ENCODE measurements at places on chromosomes 1 and 21.

DNA sequence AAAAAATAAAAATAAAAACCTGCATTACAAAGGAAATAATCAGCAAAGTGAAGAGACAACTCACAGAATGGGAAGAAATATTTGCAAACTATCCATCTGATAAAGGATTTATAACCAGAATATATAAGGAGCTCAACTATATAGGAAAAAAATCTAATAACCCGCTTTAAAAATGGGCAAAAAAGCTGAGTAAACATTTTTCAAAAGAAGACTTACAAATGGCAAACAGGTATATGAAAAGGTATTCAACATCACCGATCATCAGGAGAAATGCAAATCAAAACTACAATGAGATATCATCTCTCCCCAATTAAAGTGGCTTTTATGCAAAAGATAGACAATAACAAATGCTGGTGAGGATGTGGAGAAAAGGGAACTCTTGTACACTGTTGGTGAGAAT, 3.8 kb upstream of the GNG5 start:
- DNase-seq = no peak

DNA sequence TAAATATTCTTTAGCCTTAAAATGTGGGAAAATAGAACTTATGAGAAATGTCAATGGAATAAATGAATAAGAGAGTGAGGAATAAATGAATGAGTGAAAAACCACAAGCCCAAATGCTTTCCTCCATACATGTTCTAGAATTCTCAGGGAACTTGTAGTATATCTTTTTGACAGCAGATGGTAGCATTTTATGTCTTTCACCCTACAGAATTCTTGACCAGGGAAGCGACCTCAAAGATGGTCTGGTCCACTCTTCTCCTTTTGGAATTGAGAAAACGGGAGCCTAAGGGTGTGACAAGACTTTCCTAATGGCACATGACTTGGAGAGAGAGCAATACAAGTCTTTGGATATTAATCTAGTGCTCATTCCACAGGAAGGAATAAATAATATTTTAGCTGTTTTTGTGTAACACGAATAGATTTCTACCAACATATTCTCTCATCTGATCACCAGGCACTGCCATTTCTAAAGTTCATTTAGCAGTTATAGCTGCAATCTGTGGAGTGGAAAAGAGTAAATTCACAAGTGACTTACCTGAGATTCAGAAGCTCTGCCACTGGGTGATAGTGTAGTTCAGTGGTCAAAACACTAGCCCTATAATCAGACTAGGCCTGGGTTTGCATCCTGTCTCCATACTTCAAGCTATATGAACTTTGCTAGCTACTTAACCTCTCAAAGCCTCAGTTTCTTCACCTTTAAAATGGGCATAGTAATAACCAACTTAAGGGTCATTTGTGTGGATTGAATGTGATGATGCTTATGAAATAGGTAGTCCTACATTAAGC, 15.0 kb upstream of the F5 start:
- peak; percentile 22 for DNase-seq

DNA sequence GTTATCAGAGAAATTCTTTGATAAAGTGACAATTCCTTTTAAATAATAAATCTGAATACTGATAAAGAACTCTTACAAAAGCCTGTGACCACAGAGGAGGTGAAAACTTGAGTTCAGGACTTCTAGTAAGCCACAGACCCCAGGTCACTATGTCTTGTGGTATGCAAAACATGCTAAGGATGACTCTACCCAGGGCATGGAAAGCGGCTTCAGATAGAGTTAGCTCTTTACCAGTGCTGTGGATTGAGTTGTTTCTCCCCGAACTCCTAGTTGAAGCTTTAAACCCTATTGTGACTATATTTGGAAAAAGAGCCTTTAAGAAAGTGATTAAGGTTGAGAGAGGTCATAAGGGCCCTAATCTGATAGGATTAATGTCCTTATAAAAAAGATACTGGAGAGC, 42.3 kb downstream of the HLX start:
- DNase-seq = no peak

DNA sequence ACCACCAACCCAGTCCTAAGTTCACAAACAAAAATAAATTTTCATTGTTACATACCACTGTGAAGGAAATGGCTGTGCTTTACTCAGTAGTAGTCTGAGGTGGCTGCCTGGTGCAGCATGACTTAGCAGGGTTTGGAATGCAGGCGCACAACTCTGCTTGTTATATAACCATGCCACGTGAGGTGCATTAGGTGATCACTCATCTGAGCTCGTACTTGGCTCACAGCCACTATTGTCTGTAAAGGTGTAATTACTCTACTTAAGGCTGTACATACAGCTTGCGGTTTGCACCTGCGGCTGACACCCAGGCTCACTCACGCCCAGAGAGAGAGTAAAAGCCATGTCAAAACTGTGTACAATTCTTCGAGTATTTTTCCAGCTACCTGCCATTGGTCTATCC, 599.4 kb downstream of the LTN1 start:
- DNase-seq = peak; percentile 76

GRCh38 chr1:53769780-53770179, 30.8 kb upstream of the GLIS1 start:
- no peak for DNase-seq

DNA sequence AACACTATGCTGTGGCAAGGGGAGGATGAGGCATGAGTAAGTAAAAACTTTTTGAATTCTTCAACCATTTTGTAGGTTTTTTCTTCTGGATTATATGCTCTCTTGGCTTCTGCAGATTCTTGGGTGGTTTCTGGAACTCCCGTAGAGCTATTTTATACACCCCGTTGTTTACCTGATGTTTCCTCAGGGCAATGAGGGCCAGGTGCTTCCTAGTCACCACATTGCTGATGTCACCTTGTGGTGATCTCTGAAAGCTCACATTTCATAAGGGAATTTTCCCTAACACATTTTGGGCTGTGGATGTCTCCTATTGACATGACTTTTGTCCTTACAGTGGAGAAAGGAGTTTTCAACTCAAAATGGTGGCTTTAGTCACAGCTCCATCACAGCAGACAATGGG, 356.6 kb downstream of the PLA2G4A start:
- DNase-seq = peak; percentile 66

GRCh38 chr1:178086766-178087165, 7.1 kb upstream of the RASAL2 start:
- no peak for DNase-seq

GRCh38 chr21:24197132-24197643, 1410.1 kb downstream of the MRPL39 start:
- DNase-seq = no peak

- DNase-seq = peak; percentile 83
Measured at GRCh38 chr21:17679002-17679600, 66.4 kb upstream of the BTG3 start.

DNA sequence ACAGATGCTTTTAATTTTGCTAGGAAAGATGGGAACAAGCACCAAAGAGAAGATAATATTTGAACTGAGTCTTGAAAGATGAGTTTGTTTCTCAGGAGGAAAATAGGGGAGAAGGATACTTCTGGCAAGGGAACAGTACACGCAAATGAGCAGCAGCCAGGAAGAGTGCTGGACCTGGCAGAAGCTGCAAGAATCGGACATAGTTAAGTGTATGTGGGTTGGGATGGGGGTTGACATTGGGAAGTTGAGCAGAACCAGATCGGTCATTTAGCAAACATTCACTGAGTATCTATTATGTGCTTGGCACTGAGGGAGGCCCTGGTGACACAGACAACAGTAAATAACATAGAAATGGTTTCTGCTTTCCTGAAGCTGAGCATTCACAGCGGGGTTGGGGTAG, 198.8 kb downstream of the PLPP3 start:
- peak; percentile 12 for DNase-seq

- DNase-seq = peak; percentile 31
Measured at GRCh38 chr21:36964827-36965719, 1.4 kb downstream of the HLCS start.

- no peak for DNase-seq
Measured at GRCh38 chr1:240342251-240342625, 250.6 kb downstream of the FMN2 start.

DNA sequence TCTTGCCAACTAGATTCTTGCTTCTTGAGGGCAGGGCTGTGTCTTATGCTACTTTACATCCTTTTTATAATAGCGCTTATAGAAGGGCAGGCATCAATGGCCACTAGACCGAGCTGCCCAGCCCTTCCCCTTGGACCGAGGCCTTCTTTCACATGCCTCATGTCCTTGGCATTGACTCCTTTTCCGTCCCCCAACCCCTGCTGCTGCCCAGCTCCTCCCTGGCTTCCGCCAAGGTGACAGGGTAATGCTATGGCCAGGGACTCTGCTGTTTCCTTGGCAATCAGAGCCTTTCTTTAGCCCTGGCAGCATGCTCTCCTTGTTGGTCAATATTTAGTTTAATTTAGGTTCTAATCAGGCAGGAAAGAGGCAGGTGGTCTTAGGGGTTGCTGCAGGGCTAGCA, 48.2 kb downstream of the DDX20 start:
- DNase-seq = peak; percentile 55

GRCh38 chr1:201667479-201667878, 128.6 kb downstream of the NAV1 start:
- DNase-seq = no peak

- DNase-seq = no peak
Measured at GRCh38 chr1:247747616-247748015, 325 bp downstream of the OR14A2 start.

DNA sequence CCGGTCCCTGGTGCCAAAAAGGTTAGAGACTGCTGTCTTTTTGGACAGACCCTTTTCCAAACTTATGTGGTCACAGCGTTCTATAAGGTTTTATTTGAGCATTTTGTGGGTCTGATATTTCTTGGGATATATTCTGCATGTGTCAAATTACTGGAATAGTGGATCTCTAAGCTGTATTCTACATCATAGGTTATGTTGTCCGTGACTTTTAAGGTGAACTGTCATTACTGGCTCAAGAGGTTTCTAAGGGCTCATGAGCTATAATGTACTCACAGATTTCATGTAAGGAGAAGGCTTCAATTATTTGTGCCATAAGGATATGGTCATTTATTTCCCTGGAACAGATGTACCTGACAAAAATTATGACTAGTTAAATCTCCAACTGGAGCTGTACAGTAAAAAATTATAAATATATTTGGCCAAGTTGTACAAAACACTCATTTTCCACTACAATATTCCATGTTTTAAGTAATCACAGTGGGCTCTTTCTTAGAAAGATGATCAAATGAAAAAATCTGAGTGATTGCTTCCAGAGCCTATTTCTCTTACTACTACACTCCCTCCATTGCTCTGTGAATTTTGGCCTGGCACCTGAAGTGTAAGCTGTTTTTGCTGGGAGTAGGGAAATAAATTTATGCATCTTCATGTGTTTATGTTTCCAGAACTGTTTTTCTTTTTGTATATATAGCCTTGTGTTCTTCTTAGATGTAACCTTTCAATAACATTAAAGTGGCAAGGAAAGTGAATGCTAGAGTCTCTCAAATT, 538.1 kb upstream of the ZRANB2 start:
- no peak for DNase-seq

- peak; percentile 97 for DNase-seq
Measured at GRCh38 chr1:155976062-155976912, 2.1 kb downstream of the ARHGEF2 start.

DNA sequence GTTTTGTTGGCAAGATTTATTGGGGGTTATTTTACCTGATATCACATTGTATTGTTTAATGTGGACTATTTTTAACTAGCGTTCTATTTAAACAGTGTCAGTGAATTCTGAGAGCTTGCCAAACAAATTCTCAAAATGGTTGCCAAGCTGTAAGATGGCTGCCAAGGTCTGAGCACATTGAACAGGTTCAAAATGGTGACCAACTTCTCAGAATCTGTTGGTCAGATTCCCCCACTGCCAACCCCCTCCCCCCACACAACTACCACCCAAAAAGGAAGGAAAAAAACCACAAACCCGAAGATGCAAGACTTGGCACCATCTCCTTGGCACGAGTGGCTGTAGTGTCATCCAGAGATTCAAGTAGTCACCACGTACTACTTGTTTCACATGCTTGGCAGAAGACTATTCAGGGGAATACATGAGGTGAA, 159.1 kb downstream of the NFIA start:
- DNase-seq = peak; percentile 61

DNA sequence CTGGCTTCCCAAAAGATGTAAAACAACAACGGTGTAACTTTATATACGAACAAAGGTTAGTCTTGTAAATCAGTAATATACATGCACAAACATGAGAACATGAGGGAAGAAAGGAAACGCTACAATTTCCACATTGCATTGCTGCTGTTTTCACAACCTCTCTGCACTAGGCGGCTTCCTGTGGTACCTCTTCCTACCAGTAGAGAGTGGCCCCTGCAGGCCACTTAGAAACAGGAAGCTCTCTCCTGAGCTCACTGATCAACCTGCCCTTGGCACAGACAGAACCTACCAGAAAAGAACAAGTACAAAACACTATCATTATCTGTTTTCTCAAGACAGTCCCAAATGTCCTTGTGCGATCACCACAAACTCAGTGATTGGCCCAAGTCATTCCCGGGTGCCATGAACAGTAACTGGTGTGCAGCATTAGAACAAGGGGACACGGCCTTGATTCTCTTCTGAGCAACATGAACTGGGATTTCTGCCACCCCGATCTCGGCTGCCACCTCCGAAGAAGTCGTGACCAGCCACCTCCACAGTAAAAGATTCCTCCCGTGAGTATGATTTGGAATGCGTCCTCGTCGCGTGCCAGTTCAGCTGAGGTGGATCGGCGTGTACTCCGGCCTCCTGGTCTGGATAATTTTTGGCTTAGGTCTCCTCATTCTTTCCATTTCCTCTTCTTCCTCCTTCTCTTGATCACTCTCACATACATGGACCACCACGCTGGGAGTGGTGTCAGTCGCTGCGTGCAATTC, 5.7 kb upstream of the KCNE1 start:
- peak; percentile 33 for DNase-seq

DNA sequence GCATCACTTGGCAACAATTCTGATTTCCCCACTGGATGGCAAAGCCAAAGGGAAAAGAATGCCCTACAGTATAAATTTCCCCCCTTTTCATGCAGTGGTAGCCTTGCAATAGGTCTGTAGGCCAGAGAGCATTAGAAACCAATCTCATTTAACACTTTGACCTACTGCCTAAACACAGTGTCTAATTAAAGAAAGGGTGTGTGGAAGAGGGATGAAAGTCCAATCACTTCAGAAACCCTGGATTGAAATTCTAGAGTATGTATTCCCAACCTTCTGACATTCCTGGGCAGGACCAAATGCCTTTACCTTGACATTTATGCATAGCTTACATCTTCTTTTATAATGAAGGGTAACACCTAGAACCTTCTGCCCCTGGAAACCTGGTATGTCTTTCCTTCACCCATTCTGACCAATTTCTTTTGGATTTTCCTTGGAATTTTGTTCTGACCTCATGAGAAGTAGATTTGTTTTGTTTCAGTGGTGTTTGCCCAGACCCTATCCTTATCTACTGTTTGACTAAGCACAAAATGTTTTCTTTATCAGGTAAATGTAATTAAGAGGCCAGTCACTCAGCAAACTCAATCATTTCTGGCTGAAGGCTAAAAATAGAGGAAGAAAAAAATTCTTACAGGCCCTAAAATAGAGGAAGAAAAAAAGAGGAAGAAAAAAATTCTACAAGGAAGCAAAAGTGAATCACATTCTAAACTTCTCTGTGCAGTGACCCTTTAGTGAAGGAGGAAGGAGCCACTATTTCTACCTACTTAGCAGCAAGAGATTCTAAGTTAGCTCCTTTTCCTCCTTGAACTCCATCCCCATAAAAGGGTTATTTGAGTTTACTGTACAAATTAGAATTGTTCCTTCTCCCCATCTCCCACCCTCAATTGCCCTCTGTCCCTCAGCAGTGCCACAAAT, 129.5 kb upstream of the DSCAM start:
- no peak for DNase-seq

Measured in NCI-H69 (cell line).